GM04503 (cell line): ENCODE measurements at places on chromosomes 13 and 19.

- no peak for DNase-seq
These were observed 144.2 kb downstream of the FOXO1 start for GRCh38 chr13:40522282-40522681.

DNA sequence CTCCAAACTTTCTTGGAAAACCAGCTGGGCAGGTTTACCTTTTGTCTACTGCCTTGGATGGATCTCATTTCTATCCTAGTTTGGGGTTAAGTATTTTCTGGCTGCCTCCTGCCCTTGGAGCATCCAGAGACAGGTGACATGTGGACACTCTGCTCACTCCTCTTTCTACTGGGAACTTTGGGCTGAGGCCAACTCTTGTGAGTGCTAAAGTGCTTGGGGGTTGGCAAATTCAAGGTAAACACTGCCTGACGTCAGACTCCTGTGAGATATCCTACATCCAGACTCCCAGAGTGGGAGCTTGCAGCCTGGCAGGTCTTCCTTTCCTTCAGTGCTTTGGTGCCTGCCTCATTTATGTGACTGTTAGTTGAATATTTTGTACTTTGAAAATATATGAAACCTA, 388.1 kb downstream of the KCNRG start:
- no peak for DNase-seq

GRCh38 chr13:102261809-102262208, 140.0 kb downstream of the FGF14 start:
- DNase-seq = no peak

GRCh38 chr19:46022431-46023310, at the start of gene PGLYRP1:
PGLYRP1 (minus strand) TSS chr19:46023053; CDS start chr19:46023021, 32 bp downstream.
- DNase-seq = no peak

DNA sequence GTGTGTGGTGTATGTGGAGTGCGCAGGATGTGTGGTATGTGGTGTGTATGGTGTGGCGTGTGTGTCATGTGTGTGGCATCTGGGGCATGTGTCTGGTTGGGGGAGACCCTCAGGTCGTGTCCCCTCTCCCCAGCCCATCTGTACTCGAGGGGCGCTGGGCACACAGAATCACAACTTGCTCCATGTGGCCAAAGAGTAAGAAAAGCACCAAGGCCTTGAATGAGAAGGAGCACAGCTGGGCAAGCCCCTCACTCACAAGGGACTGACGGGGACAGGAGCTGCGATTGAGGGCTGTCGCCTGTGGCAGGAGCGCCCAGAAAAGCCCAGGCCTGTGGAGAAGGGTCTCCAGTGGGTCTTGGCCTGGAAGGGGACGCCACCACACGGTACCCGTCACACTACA, 62.8 kb downstream of the PEPD start:
- no peak for DNase-seq

DNA sequence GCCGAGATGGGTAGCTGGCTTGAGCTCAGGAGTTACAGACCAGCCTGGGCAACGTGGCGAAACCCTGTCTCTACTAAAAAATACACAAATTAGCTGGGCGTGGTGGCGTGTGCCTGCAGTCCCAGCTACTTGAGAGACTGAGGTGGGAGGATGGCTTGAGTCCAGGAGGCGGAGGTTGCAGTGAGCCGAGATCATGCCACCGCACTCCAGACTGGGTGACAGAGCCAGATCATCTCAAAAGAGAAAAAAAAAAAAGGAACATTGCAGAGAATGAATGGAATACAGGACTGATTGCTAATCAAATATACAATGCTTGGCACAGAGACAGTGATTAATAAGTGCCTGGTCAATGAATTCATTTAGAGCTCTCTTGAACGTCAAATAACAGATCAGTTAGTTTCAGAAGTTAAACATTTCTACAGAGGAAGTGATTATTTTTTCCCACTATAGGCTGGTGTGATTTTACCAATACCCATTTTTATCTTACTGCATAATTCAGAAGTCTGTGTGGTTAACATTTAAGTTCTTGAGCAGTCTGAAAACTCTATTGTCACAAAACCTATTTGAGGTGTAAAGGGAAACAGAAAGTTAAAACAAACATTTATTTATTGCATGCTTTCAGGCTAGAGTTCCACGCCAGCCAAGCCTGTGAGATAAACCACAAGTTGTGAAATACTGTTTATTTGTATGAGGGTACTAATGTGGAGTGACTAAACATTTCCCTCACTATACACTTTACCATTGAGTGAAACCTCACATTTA, 7.7 kb upstream of the TBC1D4 start:
- no peak for DNase-seq
